Mesenchymal stem cell (in vitro differentiated cells and primary cell): ENCODE measurements at places on chromosomes 4 and X.

DNA sequence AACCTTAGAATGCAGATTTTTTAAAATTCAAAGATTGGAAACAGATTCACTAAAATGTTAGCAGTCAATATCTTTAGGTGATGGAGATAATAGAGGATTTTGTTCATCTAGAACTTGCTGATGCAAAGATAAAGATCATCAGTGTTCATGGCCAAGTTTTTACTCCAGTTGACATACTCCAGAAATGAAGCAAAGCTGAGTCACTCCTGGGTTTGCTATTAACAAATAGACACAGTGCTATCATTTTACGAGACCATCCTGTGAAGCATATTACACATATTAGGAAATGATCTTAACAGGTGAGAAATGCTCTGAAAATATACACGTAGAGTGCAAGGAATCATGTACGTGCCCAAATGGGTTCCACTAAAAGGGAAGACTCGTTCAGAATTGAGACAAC is 170.6 kb upstream of the FAM9B start:
- DNase-seq: peak; percentile 6

DNA sequence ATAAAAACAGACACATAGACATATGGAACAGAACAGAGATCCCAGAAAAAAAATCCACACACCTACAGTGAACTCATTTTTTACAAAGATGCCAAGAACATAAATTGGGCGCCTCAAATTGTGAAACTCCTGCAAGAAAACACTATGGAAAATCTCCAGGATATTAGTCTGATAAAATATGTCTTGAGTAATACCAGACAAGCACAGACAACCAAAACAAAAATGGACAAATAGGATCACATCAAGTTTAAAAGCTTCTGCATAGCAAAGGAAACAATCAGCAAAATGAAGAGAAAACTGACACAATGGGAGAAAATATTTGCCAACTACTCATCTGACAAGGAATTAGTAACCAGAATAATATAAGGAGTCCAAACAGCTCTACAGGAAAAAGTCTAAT is 337.3 kb upstream of the DIPK2B start:
- DNase-seq: no peak

DNA sequence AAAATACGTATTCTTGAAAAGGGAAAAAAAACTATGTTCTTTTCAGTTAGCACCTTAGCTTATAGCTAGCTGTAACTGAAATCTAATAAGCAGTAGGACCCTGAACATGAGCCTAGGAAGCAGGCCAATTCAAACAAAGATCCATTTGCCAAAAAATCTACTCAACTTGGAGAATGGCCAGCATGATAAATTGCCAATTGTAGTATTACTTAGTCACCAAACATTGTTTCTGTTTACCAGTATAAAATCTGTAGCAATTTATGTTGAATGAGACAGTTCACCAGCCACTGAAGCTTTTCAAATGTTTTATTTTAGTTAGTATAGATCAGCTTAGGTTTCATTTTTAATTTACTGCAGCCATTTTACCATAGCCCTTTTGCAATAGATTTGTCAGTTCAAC is 323.6 kb upstream of the DIPK2B start:
- no peak for DNase-seq

GRCh38 chr4:472881-473569 is 25.9 kb downstream of the ZNF721 start:
- peak; percentile 37 for DNase-seq

GRCh38 chrX:6053141-6053540 is 175.5 kb downstream of the NLGN4X start:
- DNase-seq: no peak

DNA sequence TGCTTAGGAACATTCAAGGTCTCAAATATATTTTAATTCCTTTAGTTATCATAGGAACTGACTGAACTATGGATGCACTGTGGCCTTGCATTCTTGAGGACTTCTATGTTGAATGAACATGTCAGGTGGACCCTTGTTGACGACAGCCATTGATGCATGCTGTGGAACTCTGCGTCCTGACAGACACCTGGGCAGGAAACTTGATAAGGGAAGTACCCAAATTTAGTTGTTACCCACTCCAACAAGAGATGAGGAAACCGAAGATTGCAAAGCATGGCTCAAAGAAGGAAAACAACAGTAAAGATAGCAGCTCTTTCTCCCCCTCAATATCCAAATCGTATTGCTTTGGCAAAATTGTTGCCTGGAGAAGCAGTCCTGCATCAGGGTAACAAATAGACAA is 540.0 kb upstream of the NR3C2 start:
- DNase-seq: no peak

GRCh38 chr4:122772986-122773385 is 40.5 kb downstream of the BBS12 start:
- no peak for DNase-seq

DNA sequence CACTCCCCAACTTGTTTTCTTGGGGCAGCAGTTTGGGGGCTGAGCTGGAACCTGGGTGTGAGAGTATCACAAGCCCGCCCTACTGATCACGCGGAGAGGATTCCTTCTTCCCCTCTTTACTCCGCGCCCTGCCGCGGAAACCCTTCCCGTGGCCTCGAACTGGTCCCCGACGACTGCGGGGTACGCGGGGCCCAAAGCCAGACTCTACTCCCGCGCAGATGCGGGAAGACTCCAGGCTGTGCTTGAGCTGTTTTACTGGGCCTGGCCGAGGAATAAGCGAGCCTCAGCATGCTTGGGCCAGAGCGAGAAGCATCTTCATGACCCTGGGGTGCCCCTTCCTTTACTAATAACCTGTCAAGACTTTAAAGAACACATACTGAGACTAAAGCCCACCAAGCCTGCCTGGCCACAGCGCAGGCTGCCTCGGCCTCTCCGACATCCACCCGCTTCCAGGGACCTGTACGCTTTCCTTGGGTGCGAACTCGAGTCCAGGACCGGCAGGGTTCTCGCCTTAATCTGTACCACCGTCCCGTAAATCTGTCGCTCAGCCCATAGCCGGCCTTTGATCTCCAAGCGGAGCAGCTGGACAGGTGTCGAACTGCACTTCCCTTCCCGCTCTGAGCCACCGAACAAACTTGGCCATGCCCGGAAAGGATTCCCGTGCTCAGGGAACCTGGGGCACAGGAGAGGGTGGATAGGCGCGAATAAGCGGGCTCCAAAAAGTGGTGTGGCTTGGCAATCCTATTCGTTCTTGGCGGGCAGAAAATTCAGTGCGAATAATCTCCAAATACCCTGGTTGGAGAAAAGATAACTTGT is 55.0 kb upstream of the TMEM33 start:
- no peak for DNase-seq

DNA sequence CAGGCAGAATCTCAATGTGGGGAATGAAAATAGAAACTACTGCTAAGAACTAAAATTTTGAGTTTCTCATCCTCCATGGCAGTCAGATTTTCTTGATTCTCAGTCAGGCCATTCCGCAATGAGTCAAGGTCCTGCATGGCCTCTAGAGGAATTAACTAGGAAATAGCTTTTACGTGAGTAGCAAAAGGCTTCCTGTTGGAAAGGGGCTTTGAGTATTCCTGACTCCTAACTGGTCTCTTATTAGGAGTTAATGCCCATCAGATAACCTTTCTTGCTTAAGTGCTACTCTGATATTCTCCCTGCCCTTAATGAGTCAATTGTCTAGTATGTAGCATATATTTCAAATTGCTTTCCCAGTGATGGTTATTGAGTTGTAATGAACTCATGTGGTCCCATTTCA is 65.7 kb upstream of the ARHGAP24 start:
- peak; percentile 54 for DNase-seq

DNA sequence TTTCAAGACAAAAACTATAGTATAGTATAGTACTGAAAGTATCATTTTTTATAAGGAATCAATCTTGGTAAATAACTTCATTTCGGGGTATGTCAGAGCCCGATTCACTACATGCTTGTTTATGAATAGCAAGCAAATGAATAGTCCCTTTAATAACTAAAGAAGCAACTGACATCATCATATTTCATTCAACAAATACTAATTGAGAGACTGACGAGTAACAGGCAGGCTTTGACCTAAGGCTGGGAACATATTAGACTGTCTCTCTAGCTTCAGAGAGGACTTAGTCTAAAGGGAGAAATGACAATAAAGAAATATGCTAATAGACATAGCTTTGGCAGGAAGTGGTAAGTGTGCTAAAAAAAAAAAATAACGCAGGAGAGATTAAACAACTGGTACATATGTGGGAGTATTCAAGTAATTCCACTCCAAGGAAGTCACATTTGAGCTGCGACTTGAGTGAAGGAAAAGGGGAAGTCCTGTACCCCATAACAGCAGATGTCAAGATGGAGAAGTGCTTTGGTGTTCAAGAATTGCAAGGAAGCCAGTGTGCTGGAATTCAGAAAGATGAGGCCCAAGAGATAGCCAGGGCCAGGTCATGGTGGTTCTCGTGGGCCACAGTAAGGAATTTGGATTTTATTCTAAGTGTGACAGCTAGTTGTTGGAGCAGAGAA is 284.9 kb downstream of the FBXO8 start:
- no peak for DNase-seq

- DNase-seq: no peak
These were observed 826.1 kb downstream of the STPG2 start for GRCh38 chr4:97317201-97317600.

- DNase-seq: no peak
These were observed 45.4 kb downstream of the SCD5 start for GRCh38 chr4:82753238-82753637.

DNA sequence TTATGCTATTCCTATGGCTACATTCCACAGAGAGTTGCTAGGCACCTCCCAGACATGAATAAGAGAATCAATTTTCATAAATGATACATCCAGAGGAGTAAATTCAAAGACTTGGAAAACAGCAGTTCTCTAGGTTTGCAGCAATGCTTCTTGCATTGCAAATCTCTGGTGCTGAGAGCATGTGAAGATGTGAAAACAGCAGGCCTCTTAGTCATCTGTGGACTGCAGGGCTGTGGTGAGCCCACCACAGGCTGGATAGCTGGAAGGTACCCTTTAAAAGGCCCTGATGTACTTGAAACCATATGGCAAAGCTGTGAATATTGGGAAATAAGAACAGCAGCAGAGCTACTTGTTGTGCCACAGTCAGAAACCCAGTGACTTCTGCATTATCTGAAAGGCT is 2135.9 kb downstream of the ARAP2 start:
- peak; percentile 58 for DNase-seq

DNA sequence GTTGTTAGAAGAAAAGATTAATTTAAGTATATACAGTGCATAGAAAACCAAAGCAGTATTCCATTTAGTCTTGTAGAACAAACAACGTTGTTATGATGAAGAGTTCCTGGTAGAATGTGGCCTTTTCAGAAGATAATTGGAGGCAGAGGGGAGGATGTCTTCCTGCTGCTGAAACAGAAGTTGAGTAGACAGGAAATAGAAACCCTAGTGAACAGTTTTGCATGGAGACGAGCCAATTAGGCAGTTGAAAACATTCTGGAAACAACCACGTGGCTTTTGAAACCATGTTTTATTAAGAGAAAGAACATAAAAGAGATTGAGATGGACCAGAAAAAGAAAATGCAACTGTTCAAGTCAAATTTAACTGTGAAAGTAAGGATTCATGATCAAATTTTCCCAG is 325.2 kb downstream of the CAMK2D start:
- DNase-seq: peak; percentile 79

DNA sequence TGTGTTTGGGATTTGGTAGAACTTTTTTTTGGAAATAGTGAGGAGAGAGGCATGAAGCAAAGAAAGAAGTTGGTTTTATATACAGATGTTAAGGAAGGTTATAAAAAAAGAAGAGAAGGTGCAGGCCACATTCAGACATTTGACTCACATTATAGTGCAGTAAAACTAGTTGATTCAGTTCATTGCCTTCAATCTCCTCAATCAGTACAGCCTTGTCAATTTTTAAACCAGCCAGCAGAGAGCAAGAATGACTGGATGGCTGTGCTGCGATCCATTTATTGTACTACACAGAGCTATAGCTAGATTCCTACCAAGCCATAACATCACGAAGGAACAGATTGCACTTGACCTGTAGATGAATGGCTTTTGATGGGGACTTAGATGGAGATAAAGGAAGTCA is 79.7 kb upstream of the LSM6 start:
- no peak for DNase-seq

- no peak for DNase-seq
These were observed 1.8 kb upstream of the BCORL1 start for GRCh38 chrX:129980540-129981199.

DNA sequence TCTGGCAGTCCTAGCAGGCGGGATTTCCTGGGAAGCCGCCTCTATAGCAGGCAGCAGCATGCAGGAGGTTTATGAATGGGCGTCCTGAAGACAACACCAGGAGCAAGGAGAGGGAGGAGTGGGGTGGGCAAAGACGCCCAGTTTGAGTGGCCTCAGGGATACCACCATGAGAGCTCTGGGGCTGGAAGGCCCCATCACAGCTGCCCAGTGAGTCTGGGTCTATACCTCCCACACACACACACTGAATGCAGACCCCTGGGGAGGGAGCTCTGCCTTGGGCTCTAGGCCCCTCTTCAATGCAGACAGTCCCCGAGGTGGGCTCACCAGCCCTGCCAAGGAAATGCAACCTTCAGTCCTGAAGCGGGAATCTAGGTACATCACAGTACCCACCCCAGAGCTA is 98.6 kb downstream of the AFAP1 start:
- no peak for DNase-seq

DNA sequence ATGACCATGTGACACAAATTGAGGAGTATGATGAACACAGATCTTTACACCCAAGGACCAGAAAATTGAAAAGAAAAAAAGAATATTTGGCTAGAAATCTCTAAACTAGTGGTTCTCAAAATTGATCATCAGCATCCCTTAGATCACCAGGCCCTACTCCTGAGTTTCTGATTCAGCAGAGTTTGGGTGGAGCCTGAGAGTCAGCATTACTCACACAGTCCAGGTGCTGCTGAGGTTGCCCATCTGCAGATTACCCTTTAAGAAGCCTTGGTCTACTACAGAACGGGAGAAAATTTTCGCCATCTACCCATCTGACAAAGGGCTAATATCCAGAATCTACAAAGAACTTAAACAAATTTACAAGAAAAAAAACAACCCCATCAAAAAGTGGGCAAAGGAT is 182.8 kb downstream of the MOSPD2 start:
- DNase-seq: no peak

- DNase-seq: peak; percentile 67
These were observed 41.1 kb downstream of the LUZP4 start for GRCh38 chrX:115330498-115331168.

GRCh38 chr4:100317032-100317864 is 127.0 kb upstream of the DDIT4L start:
- DNase-seq: no peak

- no peak for DNase-seq
These were observed 44.5 kb downstream of the GATB start for GRCh38 chr4:151716324-151716723.

- peak; percentile 23 for DNase-seq
These were observed 65.0 kb downstream of the LIMCH1 start for GRCh38 chr4:41602886-41603498.

DNA sequence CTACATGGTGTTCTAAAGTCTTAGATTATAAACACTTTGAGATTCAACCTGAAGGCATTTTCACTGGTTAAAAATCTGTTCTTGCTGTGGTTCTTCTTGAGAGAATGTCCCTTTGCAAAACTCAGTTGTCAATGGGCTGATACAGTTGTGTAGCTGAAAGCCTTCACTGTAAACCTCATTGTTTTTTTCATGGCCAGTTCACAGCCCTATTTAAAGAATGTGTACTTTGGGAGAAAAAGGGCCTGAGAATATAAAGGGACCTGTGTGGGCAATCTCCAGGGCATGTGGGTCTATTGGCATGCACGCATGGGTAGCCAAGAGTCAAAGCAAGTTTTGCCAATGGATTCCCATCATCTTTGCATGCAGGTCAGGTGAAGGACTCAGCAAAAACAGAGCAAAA is 7.8 kb upstream of the MAP7D3 start:
- no peak for DNase-seq
